ENCODE measurements at places on chromosomes 4 and X. TPM values are rescaled to one million over a fixed set of nuclear protein-coding genes. Genes with fewer than 3 reads are reported as not detected.

- ATAC-seq, result no peak
Measured at GRCh38 chr4:17670423-17670822, 56.0 kb downstream of the MED28 start.

- ATAC-seq, result no peak
Measured at GRCh38 chr4:167955006-167955405, 137.3 kb upstream of the ANXA10 start.

GRCh38 chrX:154818916-154819770, 13.9 kb upstream of the MPP1 start:
- no peak for ATAC-seq

DNA sequence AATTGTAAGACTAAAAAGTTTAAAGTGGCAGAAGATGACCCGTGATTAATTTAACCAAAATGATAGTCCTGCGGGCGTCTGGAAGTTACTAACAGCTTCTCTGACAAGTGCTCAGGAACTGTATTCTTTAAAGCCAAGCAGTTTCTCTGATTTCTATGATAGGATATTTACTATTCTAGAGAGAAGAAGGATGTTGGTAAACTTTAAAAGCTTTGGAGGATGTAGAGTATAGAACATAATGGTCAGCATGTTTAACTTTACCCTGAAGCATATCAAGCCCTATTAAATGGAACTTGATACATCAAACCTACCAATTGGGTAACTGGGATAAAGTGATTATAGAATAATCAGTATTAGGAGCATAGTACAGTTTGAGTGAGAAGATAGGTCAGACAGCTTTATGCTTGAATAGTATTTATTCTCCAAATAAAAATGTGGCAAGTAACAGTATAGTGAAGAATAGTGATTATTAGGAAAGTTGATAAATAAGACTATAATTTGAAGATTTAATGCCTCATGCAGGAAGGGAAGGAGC, 1.8 kb downstream of the STIM2 start:
- ATAC-seq, result no peak

- ATAC-seq, result no peak
Measured at GRCh38 chr4:88953400-88953799, 103.6 kb downstream of the FAM13A start.

GRCh38 chr4:54547299-54548097, 110.3 kb upstream of the KIT start:
- no peak for ATAC-seq

DNA sequence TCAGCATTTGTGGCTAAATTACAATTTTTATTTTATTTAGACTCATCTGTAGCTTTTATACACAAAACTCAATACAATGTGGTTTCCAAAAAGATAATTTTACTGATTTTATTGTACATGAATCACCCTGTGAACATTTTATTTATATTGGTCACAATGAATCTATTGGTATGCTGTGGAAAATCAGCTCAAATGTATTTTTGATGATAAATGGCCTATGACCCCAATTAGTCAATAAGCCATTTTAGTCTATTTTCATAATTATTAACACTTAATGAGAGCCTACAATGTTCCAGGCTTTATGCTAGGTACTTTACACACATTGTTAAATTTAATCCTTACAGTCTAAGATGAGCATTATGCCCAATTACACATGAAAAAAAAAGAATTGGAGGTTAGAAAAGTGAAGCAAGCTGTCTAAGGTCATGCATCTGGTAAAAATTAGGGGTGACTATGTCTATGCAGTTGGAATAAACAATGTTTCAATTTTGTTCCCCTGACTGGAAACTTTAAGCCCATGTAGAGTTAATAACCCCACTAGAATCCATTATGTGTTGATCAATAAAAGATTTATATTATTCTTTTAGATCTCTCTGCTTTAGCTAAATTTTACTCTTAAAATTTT, 344.7 kb downstream of the PABPC4L start:
- ATAC-seq, result no peak

DNA sequence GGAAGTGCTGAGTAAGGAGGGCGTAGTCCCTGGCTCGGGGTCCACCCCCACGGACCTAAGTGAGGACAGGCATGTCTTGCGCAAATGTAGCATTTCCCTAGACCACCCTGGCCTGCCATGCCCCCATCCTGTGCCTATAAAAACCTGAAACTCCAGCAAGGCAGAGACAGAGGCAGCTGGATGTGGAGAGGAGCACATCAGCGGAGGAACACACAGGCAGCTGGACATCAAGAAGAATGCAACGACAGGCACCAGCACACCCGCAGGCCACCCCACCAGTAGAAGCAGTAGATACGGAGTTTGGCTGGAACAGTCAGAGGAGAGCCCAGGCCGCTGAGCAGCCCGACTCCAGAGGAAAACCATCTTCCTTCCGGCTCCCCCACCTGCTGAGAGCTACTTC, 345.9 kb downstream of the FSTL5 start:
- ATAC-seq, result no peak

MAGIX gene
- total RNA-seq, result 4.5 TPM

SYN1 gene
- 0.27 TPM for total RNA-seq

RAB41 gene
- total RNA-seq, result not detected

BTK gene
- 3.4 TPM for total RNA-seq

WDR44 gene
- total RNA-seq, result 26.4 TPM

MAGEB17 gene
- total RNA-seq, result 2.4 TPM

PRRG3 gene
- total RNA-seq, result 0.47 TPM

CXCL6 gene
- total RNA-seq, result 1.1 TPM

GAGE13 gene
- not detected for total RNA-seq
